GM23338 (cell line): ENCODE measurements at places on chromosomes 11 and 22.
A peak's percentile ranks its signal among the peaks of the same experiment; 100 is the strongest.

DNA sequence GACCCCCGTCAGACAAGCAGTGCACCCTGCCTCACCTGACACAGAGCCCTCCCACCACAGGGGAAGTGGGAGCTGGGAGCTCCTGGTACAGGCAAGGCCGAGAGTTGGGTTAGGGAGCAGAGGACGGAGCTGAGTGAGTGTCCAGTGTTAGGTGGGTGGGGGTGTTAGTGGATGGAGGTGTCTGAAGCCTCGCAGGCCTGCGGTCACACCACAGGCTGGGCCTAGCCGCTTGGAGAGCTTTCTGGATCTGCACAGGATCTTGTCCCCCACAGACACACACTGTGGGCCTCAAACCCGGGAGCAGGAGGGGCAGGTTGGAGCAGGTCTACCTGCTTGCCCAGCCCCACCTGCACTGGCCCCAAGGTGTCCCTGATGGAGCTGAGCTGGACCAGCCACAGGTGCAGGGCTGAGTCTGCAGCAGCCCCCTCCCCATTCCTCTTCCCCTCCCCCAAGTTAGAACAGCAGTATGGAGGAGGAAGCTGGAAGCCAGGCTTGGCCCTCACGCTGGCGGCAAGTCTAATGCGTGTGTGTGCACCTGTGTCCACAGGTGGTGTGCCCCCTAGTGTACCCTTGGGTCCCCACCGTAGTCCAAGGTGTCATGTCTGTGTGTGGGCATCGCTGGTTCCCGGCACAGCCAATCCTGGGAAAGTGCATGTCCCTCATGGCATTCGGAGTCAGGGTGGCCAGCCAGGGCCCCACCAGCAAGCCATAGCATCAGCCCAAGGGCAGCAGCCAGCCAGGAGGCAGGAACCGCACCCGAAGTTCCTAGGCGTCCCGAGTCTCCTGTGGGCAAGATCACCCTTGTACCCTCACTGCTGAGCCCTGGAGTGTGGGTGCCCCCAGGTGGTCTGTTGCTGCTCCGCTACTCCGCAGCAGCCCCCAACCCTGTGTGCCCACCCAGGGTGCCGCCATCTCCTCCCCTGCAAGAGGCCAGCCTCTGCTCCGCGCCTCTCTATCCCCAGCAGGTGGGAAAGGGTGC, 2.0 kb upstream of the GATD1 start:
- DNase-seq, result no peak

GRCh38 chr22:21669026-21669425, 3.2 kb downstream of the PPIL2 start:
- no peak for DNase-seq

DNA sequence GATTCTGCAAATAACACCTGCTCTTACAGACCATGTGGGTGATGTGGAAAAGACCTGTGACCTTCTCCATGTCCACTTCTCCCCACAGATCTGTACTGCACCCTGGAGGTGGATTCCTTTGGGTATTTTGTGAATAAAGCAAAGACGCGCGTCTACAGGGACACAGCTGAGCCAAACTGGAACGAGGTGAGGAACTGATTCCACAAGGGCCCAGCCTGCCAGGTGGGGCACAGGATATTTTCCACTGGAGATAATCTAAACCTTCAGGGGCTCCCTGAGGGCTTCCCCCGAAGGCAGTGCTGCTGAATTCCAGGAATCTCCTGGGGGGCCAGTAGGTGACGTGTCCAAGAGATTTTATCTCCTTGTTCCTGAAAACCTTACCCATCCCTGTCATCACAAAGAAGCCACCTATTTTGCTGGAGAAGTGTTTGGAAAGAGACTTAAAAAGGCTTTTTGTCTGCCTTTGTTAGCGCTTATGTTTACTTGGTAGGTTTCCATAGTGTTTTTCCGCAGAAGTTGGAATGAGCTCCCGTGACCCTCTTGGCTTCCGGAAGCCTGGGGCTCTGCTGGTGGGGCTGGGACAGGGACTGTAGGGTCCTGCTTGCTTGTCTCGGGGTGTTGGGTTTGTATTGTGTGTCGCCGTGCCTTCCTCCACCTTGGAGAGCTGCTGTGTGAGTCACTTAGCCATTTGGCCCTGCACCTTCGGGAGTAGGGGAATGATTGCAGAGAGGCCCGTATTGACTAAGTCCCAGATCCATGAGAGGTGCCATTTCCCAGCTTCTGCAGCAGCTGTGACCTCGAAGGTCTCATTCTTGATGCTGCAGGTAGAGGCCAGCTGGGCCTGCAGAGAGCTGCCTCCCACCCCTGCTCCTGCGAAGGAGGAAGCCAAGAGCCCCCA, 112.4 kb downstream of the BCR start:
- no peak for DNase-seq

GRCh38 chr11:11605821-11606450, 15.9 kb downstream of the GALNT18 start:
- DNase-seq, result no peak

- no peak for DNase-seq
These were observed 178.7 kb downstream of the CADM1 start for GRCh38 chr11:115325523-115325922.

DNA sequence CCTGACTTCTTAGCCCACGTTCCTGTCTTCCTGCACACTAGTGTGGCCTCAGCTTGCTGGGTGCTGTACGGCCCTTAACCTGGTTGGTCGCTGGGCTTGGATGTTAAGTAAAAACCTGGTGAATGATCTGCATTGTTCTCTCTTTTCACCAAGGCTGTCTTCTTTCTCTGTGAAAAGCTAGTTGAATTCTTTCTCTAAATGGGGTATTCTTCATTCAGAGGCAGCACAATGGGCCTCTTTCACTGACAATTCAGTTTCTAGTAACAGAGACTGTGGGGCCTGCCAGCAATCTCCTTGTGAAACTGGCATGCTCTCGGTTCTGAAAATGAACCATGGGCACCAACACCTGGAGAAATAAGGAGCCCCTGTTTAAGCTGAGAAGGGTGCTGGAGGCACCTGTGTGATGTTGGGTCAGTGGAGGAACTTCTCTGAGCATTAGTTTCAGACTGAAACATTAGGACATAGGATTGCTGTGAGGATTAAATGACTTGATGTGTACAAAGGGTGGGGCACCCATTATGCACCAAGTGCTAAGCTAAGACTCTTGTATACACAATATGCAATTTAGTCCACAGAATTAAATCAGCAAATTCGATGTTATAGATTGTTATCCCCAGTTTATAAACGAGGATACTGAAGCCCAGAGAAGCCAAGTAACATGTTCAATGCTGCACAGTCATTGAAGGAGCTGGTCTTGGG, 33.1 kb upstream of the ELF5 start:
- no peak for DNase-seq

- DNase-seq, result no peak
These were observed at the start of gene MS4A4A for GRCh38 chr11:60280412-60280811. TSS of gene MS4A4A (plus strand) at chr11:60280666. CDS start at chr11:60280676, 10 bp downstream.

DNA sequence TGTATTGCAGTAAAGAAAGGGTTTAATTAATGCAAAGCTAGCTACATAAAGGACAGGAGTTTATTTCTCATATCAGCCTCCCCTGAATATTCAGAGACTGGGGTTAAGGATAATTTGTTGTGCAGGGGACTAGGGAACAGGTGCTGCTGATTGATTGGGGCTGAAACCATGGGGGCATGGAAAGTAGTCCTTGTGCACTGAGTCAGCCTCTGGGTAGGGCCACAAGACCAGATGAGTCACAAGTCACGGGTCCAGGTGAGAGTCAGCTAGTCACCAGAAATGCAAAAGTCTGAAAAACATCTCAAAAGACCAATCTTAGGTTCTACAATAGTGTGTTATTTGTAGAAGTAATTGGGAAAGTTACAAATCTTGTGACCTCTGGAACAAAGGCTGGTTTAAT, 32.9 kb upstream of the SYT13 start:
- DNase-seq, result no peak

DNA sequence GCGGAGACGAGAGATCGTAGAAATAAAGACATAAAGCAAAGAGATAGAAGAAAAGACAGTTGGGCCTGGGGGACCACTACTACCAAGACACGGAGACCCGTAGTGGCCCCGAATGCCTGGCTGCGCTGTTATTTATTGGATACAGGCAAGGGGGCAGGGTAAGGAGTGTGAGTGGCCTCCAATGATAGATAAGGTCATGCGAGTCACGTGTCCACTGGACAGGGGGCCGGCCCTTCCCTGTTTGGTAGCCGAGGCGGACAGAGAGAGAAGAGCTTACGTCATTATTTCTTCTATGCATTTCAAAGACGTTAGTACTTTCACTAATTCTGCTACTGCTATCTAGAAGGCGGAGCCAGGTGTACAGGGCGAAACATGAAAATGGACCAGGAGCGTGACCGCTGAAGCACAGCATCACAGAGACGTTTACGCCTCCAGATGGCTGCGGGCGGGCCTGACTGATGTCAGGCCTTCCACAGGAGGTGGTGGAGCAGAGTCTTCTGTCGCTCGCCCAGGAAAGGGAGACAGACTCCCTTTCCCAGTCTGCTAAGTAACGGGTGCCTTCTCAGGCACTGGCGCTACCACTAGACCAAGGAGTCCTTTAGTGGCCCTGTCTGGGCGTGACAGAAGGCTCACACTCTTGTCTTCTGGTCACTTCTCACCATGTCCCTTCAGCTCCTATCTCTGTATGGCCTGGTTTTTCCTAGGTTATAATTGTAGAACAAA, 24.8 kb downstream of the PPP6R2 start:
- peak; percentile 21 for DNase-seq

- peak; percentile 93 for DNase-seq
These were observed 22.1 kb downstream of the RIBC2 start for GRCh38 chr22:45435544-45436139.

DNA sequence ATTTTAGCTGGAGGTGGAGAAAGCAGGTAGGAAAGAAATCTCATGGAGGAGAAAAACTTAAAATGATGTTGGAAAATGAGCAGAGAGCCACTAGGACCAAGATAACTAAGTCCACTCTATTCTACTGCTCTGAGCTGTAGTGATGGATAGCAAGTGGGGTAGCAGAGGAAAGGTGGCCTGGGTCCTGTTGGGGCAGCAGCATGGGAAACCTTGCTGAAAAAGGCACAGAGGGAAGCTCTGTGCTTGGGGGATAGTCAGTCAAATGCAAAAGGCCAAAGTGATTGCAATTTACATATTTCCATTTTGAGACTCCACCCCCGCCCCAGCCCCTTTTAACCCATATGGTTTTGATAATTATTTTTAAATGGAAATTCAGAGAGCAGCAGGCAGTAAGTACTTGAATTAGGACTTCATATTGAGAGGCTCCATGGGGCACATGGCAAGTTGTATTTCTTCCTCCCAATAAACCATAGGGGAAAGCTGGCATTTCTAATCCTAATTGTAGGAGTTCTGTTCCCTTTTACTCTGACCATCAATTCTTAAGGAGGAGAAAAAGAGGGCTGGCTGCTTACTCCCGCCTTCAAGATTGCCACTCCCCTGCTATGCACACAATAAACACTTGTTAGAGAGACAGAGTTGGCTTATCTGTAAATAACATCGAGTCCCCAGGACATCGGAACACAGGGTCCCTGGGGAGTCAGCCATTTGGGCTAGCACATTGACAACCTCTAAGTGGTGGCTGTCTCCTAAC, 1341.5 kb upstream of the TENM4 start:
- peak; percentile 18 for DNase-seq

GRCh38 chr11:94088906-94089305, 39.7 kb upstream of the PANX1 start:
- peak; percentile 20 for DNase-seq
